ENCODE measurements at places on chromosomes 3 and 15.

DNA sequence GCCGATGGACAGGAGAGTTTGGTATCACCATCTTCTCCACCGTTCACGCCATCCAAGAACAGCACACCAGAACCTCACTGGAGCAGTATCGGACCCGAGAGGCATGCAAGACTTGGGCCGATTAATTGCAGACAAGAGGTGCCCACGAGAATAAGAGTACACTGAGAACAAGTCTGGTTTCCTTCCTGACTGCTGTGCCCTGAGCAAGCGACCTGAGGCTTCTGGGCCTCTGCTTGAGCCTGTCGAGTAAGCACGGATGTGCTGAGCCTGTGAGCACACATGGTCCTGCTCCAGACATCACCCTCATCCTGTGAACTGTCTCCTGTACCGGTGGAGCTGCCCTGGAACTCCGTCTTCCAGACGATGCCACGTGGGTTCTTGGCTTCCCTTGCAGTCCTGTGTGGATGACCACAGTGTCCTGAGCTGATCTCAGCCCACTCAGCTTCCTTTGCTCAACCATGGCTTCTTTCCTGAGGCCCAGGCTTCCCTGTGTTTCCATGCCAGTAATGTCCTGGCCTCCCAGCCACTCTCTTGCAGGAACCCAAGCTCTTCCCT is 34.3 kb upstream of the SNRPA1 start:
- DNase-seq = no peak

DNA sequence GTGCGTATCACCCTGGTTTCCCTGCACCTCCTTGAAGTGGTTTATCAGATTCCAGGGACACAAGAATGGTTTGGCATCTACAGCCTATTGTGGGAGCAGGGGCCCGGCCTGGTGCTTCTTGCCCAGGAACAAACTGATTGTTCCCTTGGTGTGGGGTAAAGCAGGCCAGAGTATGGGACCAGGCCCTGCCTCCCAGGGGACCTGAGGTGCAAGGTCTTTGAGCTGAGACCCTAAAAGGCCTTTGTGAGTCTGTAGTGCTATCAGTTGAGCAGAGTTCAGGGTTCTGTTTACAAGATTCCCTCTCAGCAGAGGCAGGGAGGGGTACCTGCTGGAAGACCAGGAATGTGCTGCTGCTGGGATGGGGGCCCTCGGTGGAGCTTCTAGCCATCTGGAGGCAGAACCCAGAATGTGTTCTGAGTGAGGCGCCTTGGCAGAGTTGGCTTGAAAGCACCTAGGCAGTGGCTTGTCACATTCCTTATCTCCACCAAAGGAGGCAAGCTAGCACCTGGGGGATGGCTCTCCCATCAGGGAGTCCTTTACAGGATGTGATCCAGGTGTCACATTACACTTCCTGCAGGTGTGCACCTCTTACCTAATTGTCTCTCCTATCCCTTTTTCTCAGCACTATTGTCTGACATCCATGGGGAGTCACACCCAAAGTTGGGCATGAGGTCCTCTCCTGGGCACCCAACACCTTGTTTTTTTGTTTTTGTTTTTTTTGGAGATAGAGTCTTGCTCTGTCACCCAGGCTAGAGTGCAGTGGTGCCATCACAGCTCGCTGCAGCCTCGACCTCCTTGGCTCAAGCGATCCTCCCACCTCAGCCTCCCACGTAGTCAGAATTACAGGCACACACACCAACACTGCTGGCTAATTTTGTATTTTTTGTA is 13.1 kb downstream of the FLNB start:
- no peak for DNase-seq

DNA sequence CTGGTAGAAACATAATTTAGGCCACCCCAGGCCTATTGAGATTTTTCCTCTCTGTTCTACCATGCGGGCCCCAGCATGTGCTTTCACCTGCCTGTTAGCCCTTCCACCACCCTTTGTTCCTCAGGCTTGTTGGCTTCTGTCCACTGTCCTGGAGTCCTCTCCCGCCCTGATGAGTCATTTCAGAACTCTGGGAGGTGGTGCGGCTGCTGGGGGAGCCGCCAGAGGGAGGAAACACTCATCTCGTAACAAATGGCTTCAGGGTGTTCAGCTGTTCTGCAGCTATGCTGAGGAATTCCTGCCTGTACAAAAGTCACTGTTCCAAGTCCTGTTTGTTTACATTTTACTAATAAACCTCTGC is 36.3 kb downstream of the LRTM1 start:
- no peak for DNase-seq

GRCh38 chr15:54820811-54821210 is 375.9 kb downstream of the RSL24D1 start:
- no peak for DNase-seq

GRCh38 chr3:14235003-14235911 is 56.6 kb downstream of the LSM3 start:
- no peak for DNase-seq

GRCh38 chr15:76199106-76200082 is 111.9 kb downstream of the ETFA start:
- no peak for DNase-seq

DNA sequence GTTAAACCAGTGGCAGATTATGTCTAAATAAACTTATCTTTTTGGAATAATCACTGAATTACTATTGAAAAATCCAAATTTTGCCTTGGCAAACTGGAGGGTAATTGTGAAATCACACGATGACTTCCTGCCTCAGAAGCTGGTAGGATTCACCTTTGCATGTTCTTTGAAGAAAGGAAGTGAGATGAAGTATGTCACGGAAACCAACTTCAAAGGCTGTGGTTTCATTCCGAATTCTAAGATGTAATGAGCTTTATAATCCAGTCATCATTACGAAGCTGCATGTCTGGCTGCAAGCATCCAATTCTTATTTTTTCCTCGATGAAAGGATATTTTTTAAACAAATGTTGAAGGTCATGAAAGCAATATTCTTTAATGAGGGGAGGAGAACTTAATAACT is 15.0 kb upstream of the ZBED2 start:
- no peak for DNase-seq

GRCh38 chr3:31043184-31043819 is 148.8 kb upstream of the GADL1 start:
- no peak for DNase-seq

DNA sequence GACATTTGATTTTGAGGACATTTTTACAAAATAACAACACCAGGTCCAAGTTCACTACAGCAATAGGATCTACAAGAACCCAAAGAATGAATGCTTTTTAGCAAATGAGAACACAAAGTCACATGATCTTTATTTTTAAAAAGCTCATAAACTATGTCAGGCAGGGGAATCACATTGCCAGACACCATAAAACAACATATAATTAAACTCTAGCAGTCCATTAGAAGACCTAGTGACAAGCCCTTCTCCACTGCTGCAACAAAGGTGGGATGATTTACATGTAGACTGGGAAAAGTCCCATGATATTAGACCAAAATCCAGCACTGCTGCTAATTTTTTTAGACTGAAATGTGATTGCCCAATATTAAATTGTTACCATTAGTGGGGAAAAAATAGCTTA is 92.6 kb downstream of the FHIT start:
- DNase-seq = no peak

Measured in GM13977 (cell line).